A549 treated with DMSO at 1 μM for 4 hours (cell line): ENCODE measurements at places on chromosomes 4 and X. TPM values are rescaled to one million over a fixed set of nuclear protein-coding genes. Genes with fewer than 3 reads are reported as not detected.

Gene TDO2
- total RNA-seq = 0.28 to 1.2 TPM (median 0.91 TPM) in 5 replicates

Gene SMIM31
- total RNA-seq = 0.02 to 0.11 TPM (median 0.07 TPM) in 3 of 5 replicates, not detected in the others

Gene CXorf65
- total RNA-seq = not detected in 5 replicates

Gene CSAG1
- total RNA-seq = 0.18 to 0.38 TPM (median 0.30 TPM) in 4 of 5 replicates, not detected in the other

Gene CCNB3
- 0.60 to 0.97 TPM (median 0.63 TPM) in 5 replicates for total RNA-seq

Gene CPZ
- 0.26 to 0.54 TPM (median 0.33 TPM) in 5 replicates for total RNA-seq

Gene RNF150
- total RNA-seq = 0.26 to 0.57 TPM (median 0.30 TPM) in 5 replicates

Gene GPR50
- total RNA-seq = 0.07 to 0.23 TPM (median 0.17 TPM) in 4 of 5 replicates, not detected in the other
